ENCODE measurements at places on chromosomes 12 and 14.

DNA sequence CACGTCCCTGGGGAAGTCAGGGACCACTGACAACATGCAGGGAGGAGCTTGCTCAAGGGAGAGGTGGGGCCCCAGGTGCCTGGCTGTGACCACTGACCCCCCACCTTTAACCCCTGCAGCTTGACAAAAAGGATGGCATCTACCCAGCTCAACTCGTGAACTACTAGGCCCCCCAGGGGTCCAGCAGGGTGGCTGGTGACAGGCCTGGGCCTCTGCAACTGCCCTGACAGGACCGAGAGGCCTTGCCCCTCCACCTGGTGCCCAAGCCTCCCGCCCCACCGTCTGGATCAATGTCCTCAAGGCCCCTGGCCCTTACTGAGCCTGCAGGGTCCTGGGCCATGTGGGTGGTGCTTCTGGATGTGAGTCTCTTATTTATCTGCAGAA, 26.3 kb downstream of the HIP1R start:
- DNase-seq, result no peak

GRCh38 chr12:132955094-132956010, 754 bp downstream of the ZNF605 start:
- DNase-seq, result peak; percentile 40

GRCh38 chr14:55025948-55026347, 951 bp downstream of the WDHD1 start:
- DNase-seq, result no peak

DNA sequence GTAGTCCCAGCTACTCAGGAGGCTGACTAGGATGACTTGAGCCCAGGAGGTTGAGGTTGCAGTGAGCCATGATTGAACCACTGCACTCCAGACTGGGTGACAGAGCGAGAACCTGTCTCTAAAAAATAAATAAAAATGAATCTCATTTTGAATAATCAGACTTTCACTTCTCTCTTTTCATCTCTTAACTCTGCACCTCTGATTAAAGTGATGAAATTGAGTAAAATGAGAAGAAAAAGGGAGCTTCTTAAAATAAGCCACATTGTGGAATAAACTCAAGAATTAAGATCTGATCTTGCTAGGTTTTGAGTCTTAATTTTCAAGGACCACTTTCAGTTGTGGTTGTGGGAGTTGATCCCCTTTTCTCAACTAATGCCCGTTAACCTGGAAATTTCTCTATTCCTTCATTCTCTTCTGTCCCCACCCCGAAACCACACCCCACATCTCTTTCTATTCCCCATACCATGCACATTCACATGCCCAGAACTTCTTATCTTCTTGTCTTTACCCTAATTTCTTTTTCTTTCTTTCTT, 70.9 kb upstream of the ETV6 start:
- DNase-seq, result no peak

- no peak for DNase-seq
Observed at GRCh38 chr12:26846416-26846815, 13.4 kb upstream of the ITPR2 start.

DNA sequence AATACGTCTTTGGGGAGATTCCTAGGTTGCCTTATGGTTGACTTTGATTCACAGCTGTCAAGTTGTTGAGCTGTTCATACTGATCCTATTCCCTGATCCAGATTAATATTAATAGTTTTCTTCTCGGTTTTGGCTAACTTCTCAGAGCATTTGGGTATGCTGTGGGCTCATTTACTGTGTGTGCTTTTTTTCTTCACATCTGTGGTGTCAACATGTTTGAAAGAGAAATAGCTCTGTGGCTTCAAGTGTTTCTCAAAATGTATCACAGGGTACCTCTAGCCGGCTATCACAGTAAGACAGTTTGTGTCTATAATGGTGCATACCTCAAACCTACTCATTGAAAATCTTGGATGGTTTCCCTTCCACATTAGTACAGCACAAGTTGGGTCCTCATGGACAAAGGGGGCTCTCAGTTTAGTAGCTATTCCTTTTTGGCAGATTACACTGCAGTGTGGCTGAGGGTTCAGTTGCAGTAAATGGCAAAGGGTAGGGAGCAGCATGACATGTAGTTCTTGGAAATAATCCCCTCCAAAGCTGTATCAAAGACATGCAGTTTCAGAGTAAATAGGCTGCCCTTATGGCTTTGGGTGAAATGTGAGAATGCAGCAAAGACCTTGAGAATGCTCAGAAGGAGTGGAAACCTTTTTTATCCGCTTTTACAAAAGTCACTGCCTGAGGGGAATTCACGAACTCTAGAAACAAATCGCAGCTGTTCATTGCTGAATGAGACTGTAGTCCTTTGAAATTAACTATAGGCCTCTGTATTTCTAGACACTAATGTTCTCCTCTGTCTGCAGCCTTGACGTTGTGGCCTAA, 102.4 kb upstream of the ATF1 start:
- no peak for DNase-seq

- no peak for DNase-seq
Observed at GRCh38 chr14:94805680-94806288, 35.9 kb upstream of the GSC start.

- DNase-seq, result no peak
Observed at GRCh38 chr14:61355892-61356325, 34.5 kb downstream of the PRKCH start.

GRCh38 chr12:52254965-52255751, 19.3 kb upstream of the KRT86 start:
- DNase-seq, result no peak

GRCh38 chr12:13340149-13340548, 143.6 kb downstream of the EMP1 start:
- no peak for DNase-seq

- DNase-seq, result no peak
Observed at GRCh38 chr12:54412786-54413185, 6.3 kb downstream of the ITGA5 start.

DNA sequence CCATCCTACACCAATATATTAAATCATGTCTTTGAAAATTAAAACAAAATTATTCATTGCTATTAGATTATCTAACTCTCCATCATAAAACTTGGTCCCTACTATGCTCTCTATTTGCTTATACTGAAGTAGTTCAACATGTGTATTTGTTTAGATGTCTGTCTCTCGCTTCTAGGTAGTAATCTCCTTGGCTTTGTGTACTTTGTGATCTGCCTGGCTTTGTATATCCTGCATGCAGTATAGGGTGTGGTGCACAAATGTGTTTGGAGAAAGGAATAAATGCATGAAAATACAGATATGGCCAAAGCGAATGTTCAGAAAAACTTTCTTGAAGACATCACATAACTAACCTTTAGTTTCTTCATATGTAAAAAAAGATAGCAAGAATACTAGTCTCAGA, 246.6 kb upstream of the LRFN5 start:
- DNase-seq, result no peak

GRCh38 chr14:22047115-22047514, 373.5 kb upstream of the OR4E1 start:
- DNase-seq, result no peak

DNA sequence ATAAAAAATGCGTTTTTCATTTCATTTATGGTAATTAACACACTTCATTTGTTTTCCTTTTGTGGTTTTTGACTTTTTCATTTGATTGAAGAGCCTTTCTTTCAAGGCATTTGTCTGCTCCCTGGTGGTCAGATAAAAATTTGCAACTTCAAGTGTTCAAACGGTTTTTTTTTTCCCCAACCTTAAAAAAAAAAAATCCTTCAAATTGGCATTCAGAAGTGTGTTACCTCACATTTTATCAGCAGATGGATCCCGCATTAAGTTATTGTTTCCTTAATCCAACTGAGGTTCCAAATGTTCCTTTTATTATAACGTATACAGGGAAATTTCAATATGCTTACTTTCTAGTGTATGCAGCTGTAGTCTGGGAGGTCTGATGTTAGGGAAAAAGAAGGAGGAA, 47.2 kb downstream of the MYF5 start:
- peak; percentile 36 for DNase-seq

DNA sequence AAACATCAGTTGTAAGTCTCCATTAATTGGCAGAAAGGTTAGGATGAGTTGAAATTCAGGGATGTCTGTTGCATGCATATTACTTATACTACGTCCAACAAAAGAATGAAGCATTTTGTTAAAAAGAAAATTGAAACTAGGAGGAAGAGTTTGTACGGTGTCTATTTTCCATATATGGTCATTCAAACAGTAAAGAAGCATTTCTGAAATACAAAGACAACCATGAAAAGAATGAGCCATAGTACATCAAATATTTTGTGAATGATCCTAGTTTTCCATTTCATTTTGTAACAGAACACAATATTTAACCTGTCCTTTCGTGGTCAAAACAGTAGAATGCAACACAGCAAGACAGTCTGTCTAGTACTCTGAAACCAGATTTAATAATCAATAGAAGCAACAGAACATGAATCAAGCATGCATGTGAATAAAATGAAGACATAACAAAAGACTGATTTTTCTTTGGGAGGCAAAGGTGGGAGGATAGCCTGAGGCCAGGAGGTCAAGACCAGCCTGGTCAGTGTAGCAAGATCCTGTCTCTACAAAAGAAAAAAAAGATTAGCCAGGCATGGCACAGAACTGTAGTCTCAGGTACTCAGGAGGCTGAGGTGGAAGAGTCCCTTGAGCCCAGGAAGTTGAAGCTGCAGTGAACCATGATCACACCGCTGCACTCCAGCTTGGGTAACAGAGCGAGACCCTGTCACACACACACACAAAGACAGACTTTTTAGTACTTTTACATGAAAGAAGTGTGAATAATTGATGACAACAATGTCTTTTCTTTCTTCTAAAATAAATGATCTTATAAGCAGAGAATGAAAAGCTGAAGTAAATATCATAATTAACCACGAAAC, 156.0 kb downstream of the LRIG3 start:
- DNase-seq, result peak; percentile 24

GRCh38 chr12:55641595-55641994, 4.9 kb downstream of the OR10P1 start:
- no peak for DNase-seq

- peak; percentile 22 for DNase-seq
Observed at GRCh38 chr14:36451310-36452065, 68.5 kb downstream of the NKX2-1 start.

DNA sequence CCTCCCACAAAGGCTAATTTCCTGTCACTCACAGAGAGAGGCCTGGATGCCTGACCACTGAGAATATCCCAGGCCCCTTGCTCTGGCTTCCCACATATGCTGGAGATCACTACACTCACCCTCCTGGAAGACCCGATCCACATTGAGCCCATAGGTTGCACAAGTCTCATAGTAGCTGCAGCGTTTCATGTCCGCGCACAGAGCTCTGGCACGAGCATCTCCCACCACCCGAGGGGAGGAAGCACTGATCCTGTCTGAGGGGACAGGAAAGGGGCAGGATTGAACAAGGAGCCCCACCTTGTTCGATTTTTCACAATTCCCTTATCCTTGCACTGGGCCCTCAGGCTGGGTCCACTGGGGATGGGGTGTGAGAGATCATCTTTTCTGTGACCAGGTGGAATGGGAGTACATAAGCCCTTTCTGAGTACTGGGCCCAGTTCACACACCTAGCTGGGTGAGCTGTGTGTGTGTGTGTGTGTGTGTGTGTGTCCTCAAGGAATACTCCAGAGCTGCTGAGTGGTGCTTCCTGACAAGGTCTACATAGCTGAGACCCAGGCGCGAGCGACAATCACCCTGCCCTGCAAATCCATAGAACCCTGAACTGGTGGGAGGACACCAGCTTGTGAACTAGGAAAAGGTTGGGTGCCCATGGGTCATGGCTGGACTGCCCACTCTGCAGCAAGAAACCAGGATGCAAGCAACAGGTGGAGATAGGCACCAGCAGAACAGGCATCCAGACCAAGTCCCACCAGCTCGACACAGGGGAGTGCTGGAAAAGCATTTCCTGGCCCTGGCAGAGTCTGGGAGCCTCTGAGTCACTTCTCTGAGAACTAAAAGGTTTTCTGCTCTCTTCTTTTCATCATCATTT, 5.6 kb downstream of the AGAP2 start:
- no peak for DNase-seq

- DNase-seq, result no peak
Observed at GRCh38 chr12:104750061-104750460, 208.0 kb downstream of the SLC41A2 start.

- DNase-seq, result no peak
Observed at GRCh38 chr12:8089716-8090115, 7.6 kb downstream of the NECAP1 start.

- no peak for DNase-seq
Observed at GRCh38 chr14:28629328-28630004, 137.1 kb upstream of the FOXG1 start.

DNA sequence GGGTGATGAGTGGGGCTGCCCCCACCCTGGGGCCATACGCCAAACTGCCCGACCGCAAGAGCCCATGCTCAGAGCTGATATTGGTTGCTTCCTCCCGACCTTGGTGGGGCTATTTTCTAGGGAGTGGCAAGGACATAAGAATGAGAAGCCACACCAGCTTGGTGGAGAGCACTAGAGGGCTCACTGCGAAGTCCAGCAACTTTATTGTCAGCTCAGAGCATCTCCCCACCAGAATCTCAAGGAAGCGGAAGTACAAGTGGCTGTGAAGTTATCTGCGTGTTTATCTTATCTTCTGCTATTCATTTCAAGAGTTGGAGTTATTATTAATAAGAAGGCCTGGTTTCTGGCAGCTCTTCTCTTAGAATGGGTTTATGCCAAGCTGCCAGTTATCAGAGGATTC, 4.9 kb upstream of the PLXNC1 start:
- DNase-seq, result no peak

DNA sequence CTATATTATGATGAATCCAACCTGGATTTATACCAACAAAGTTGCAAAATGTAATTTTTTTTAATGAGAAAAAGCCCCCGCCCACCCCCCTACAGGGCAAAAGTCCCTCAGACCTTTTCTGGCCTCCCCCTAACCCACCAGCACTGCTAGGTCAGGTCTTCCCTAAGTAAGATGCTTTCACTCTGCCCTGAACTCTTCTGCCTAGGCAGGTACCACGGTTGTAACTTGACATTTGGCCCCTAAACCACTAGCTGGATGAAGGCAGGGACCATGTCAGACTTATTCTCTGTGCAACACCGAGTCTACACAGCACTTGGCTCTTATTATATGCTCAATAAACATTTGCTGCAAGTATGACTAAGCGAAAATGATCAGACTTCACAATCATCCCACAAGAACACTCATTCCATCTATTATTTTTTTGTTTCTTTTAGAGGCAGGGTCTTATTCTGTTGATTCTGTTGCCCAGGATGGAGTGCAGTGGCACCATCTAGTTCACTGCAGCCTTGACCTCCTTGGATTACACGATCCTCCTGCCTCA, 63.2 kb downstream of the SPRING1 start:
- no peak for DNase-seq
